ENCODE measurements at places on chromosomes 1 and 21.
A peak's percentile ranks its signal among the peaks of the same experiment; 100 is the strongest.

GRCh38 chr21:27741736-27742135 is 774.8 kb upstream of the ADAMTS5 start:
- no peak for DNase-seq

DNA sequence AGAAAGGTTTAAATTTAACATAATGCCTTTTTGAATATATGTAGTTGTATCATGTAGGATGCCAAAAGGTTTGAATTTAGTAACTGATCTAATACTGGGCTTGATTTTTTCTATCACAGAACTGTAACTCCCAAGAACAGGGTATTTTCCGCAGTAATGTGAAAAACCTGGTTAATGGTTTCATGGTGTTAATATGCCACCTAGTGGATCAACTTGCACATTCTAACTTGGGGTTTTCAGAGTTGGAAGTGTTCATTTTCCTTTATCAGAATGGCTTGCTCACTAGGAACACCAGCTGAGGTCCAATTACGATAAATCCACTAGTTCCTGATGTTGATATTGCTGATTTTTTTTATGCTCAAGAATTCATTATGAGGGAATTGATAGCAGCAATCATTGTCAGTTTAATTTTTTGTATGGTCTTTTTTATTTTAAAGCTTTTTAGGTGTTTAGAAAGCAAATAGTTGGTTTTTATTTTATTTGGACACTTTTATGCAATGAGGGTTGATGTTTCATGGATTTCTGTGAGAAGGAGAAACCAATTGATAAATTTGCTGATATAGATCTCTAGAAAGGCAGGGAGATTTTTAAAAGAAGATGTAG is 157.2 kb downstream of the PLA2G4A start:
- DNase-seq, result peak; percentile 70

DNA sequence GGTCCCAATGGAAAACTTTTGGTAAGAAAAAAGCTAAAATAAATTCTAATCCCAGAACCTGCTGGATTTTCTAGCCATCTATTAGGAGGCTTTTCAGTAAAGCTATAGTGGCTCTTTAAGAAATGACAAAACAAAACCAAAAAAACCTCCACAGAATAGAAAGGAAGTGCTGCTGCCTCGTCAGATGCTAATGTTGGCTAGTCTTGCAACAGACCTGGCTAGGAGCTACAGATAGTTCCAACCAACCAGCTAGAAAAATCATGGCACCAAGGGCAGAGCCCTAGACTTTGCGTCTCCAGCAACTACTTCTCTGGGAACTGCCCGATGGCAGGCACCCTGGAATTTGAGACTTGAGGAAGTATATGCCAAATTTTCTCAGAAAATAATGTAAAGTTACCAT is 7.6 kb downstream of the CD101 start:
- peak; percentile 84 for DNase-seq

GRCh38 chr1:235831148-235831547 is 35.6 kb downstream of the LYST start:
- peak; percentile 97 for DNase-seq

- no peak for DNase-seq
Measured at GRCh38 chr1:185864889-185865517, 130.8 kb downstream of the HMCN1 start.

GRCh38 chr1:231612393-231613089 is 14.0 kb upstream of the DISC1 start:
- DNase-seq, result peak; percentile 93

DNA sequence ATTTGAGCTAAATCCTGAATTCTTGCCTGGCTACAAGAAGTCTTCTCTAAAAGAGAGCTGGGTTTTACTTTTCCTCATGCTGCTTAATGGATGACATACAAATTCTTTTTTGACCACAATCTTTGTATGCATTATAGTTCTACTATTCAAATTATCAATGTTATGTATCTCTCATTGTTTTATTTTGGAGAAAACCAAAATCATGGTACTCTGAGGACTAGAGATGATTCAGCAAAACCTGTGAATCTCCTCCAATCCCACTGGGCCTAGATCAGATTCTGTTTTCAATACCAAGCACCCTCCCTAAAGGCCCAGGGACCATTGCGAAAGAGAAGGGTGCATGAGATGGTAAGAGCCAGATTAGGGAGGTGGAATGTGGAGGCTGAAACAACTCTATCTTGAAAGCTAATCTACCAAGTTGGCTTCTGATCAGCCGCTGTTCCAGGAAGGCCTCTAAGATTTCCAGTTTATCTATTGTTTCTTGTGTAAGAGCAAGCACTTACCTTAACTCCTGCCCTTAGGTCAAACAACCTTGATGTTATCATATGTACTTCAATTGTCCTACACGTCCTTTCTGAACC is 547.2 kb downstream of the PLPP3 start:
- DNase-seq, result no peak

GRCh38 chr1:195434566-195435203 is 1173.6 kb downstream of the KCNT2 start:
- no peak for DNase-seq

DNA sequence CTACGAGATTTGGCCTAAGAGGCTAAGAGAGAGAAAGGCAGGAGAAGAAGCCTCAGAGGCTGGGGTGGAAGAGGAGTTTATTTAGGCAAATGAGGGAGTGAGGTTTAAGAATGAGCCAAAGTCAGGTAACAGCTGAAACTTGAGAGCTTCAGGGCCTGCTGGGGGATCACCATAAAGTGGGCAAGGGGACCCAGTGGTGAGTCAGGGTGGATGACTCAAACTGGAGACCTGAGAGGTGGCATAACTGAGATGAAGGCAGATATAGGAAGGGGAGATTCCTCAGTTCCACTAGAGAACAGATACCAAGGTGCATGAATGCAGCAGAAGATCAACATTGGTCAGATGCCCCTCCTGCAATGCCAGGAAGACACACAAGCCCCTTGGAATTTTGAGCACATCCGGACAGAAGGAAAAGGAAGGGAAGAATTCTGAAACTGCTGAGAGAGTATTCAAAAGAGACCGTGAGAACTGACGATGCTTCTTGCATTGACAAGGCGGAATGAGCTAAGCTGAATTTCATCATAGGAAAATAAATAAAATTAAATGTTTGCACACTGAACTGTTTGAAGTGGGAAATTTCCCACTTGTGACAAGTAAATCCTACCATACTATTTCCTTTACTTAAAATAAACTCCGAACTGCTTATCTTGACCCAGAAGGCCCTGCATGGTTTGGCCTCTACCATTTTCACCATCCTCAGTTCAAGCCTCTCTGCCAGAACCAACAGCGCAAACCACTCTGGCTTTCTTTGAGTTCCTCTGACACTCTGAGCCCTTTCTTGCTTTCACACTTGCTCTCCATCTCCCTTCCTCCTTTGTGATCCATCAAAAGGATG is 94.1 kb downstream of the NMNAT2 start:
- DNase-seq, result no peak

GRCh38 chr1:1371746-1372711 is 3.0 kb downstream of the AURKAIP1 start:
- DNase-seq, result peak; percentile 43

- peak; percentile 92 for DNase-seq
Measured at GRCh38 chr1:243596431-243597062, 253.5 kb downstream of the AKT3 start.

GRCh38 chr1:67740543-67740942 is 55.5 kb downstream of the GADD45A start:
- peak; percentile 37 for DNase-seq

DNA sequence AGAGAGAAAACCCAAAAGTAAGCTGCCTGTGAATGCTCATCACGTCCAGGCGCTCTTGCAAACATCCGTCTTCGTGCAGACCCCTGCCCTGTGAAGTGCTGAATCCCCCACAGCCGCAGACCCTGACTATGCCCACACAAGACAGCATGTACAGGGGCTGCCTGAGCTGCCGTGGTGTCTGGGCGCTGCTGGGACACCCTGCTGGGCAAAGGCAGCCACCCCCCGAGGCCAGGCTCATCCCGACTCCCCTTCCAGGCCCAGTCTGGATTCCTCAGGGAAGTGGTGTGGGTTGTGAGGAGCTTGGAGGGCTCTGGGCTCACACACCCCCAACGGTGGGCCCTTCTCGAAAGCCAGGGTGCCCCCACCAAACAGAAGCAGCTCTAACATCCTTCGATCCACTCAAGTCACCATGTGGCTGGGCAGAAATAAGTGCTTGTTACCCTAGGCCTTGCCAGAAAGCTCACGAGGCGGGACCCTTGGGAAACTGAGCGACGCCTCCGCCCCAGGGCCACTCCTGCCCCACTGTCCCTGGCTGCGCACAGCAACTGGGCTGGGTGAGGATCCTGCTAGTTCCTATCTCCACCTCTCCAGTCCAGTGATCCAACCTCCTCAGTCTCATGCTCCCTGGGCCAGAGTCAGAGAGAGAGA is 4.8 kb upstream of the WNT9A start:
- no peak for DNase-seq

GRCh38 chr1:29901624-29902325 is 665.5 kb downstream of the PTPRU start:
- DNase-seq, result no peak

DNA sequence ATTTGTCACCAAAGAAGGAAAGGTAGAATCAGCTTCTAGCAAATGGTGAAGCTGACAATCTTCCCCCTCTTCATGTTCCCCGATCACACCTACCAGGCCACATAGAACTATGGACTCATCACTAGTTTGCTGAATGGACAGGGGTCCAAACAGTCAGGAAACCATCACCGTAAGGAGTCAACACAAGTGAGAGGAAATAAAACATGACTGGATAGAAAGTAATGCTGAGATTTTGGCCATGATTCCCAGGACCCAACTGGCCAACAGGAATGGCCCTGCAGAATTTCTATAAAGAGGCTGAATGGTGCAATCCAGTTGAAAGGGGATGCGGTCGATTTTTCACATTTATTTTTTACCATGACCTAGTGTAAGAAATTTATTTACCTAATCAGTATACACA is 10.7 kb downstream of the DDAH1 start:
- no peak for DNase-seq

DNA sequence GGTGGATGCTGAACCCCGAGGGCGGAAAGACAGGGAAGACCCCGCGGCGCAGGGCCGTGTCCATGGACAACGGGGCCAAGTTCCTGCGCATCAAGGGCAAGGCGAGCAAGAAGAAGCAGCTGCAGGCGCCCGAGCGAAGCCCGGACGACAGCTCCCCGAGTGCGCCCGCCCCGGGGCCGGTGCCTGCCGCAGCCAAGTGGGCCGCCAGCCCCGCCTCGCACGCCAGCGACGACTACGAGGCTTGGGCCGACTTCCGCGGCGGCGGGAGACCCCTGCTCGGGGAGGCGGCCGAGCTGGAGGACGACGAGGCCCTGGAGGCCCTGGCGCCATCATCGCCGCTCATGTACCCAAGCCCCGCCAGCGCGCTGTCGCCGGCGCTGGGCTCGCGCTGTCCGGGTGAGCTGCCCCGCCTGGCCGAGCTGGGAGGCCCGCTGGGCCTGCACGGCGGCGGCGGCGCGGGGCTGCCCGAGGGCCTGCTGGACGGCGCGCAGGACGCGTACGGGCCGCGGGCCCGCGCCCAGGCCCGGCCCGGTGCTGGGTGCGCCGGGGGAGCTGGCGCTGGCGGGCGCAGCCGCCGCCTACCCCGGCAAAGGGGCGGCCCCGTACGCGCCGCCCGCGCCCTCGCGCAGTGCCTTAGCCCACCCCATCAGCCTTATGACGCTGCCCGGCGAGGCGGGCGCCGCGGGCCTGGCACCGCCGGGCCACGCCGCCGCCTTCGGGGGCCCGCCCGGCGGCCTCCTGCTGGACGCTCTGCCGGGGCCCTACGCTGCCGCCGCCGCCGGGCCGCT is 20.7 kb downstream of the FOXO6 start:
- DNase-seq, result peak; percentile 9

DNA sequence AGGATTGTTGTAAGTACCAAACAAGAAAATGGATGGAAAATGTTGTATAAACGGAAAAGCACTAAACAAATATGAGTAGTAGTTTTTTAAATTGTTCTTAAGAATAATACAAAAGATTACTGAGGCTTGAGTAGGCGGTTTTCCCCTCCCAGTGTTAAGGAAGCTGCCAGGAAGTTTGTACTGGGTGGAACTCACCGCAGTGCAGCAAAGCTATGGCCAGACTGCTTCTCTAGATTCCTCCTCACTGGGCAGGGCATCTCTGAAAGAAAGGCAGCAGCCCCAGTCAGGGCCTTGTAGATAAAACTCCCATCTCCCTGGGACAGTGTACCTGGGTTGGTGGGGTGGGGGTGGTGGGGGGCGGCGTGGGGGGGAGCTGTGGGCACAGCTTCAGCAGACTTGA is 58.7 kb downstream of the XCL2 start:
- DNase-seq, result peak; percentile 30

DNA sequence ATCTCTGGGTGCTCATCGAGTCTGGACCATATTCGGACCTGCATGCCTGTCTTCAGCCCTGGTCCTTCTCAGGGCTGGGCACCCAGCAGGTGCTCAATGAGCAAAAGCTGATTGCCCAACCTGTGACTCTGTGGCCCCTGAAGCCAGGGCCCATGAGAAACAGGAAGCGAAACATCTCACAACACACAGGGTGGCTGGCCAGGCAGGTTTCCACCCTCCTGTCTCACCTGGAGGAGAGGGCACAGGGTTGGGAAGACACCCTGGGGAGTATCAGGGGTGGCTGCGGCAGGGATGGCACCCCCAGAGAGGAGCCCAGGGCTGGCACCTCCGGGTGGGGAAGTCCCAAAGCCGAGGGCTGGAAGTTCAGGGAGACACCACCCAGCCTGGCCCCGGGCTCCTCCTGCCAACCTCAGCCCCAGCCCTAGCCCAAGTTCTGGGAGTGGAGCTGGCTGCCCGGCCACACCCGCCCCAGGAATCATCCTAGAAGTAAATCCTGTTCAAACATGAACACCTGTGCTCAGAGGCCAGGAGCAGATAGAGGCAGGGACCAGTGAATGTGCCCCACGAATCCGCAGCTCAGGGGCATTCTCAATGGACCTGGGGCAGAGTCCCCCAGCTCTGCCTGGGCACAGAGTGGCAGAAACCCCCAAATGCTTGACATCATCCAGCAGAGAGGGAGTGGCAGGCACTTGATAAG is 54.6 kb downstream of the RAP1GAP start:
- no peak for DNase-seq

- no peak for DNase-seq
Measured at GRCh38 chr1:107680579-107680985, 284.4 kb downstream of the VAV3 start.

DNA sequence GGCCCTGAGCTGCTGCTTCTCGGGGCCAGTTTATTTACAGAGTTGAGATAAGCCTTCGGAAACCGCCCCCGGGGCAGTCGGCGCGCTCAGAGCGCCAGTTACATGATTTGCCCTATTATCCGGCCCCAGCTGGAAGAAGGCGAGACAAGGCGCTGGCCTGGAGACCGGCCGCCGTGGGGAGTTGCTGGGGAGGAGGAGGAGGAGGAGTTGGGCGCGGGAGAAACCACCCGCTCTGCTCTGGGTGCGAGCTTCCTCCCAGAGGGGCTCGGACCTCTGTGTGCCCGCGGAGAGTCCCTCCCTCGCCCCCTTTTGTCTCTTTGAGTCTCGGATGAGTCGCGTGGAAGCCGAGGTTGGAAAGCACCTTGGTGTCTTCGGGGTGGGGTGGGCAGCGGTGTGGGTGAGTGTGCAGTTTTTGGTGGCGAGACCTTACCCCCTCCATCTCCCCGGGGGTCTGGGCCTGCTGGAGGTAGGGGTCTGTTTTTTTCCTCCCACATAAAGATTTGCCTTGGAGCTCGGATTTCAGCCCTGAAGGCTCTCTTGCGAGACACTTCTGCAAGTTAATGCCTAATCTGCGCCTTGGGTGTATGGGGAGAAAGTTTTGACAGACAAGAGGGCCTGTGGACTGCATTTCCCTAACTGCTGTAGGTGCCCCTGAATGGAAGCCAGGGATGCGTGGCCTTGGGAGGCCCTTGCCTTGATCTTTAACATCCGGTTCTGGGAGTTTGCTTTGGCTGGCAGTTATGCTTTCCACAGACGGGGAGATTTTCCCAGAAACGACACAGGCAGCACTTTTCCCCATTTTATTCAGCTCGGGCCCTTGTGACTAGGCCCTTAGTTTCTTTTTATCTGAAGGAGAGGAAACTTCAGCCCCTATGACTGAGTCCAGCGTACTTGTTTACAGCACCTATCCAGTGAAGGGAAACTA is 80.0 kb downstream of the NDUFS5 start:
- peak; percentile 68 for DNase-seq

GRCh38 chr1:183435497-183435896 is 17.3 kb upstream of the NMNAT2 start:
- no peak for DNase-seq

Measured in inflammatory macrophage treated with lipopolysaccharide for 4 hours (primary cell).